ENCODE measurements at places on chromosomes 16 and 17.

DNA sequence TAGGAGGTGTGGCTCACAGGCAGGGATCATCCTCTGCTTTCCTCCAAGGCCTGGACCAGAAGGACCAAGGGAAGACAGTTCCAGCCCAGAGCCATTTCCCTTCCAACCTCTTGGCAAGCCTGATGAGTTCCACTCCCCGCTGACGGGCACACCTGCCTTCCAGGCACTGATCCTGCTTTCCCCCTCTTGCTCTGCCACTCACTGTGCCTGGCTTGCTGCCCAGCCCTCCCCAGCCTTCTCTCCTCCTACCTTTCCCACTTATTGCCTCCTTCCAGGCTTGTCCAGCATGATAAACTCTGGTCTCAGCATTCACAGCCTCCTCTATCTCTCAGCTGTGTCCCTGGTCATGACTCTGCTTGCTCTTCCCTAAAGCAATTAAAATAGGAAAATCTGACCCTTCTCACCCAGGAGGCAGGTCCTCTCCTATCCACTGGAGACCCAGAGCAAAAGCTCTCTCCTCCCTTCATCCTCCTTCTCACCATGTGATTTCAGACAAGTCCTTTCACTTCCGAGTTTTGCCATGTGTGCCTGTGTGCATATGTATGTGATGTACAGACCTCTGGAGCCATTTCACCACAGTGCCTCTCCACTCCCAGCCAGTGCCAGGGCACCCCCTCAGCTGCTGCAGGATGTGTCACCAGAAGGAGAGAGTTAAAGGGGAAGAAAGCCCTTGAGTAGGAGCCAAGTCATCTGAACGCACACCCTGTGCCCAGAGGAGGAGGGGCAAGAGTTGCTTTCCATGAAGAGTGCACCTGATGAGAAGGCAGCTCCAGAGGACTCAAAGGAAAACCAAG, 13.4 kb upstream of the TMEM170A start:
- no peak for DNase-seq

- no peak for DNase-seq
Measured at GRCh38 chr16:66222756-66223155, 143.7 kb upstream of the CDH5 start.

- DNase-seq: no peak
Measured at GRCh38 chr16:88003736-88004135, 52.5 kb downstream of the BANP start.

GRCh38 chr17:78933025-78933958, 8.1 kb upstream of the TIMP2 start:
- peak; percentile 28 for DNase-seq

DNA sequence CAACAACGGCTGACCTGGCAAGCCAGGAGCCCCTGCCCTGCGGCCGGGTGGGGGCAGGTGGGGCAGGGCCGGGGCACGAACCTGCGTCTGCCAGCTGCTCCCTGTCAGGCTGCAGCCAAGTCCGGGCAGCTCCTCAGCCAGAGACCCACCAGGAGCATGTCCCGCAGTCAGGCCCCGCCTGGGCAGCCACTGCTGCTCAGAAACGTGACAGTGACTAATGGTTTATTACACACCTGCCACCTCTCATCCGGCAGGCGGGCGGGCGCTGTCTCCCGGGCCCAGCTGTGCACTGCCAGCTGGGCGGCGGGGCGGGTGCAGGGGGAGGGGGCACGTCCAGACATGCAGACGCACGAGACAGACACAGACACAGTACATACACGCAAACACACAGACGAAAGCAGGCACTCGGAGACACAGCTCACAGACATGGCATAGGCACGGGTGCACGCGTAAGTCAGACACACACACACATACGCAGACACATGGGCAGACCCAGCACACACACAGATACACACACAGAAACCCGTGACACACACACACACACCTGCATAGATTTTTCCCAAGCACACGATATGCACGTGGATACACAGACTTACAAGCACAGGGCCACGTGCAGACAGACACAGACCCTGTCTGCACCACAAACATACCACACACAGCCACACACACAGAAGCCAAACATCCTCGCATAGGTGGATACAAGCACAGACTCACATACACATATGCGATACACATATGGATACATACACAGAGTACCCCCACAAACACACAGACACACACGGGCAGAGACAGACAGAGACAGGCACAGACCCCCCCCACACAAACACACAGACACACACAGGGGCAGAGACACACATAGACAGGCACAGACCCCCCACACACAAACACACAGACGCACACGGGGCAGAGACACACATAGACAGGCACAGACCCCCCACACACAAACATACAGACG, 248.3 kb upstream of the CIBAR2 start:
- DNase-seq: no peak

- no peak for DNase-seq
Measured at GRCh38 chr17:16300554-16300953, 52.7 kb downstream of the CENPV start.

DNA sequence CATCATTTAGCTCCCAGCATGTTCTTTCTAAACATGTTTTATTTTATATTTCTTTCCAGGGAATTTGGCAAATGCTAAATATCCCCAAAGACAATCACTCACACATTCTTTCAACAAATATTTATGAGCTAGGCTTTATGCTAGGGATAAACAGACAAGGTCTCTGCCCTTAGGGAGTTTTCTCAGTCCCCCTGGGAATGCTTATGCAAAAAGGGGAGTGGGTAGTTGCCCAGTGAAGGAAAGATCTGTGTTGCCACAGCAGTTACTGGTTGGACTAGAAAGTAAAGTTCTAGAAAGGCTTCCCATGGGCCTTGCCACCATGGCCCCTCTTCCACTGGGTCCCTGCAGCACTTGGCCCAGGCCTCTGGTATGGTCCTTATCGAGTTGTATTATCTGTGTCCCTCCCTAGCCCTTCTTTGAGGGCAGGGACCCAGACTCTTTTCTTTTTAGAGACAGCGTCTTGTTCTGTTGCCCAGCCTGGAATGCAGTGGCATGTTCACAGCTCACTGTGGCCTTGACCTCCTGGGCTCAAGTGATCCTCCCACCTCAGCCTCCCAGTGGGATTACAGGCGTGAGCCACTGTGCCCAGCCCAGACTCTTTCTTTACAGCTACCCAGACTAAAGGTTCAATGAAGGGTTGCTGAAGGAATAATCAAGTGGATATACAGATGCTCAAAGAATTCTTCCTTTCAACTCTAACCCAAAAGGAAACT, 78.0 kb downstream of the YPEL2 start:
- DNase-seq: no peak

- no peak for DNase-seq
Measured at GRCh38 chr16:69365901-69366300, 14.3 kb upstream of the TMED6 start.

DNA sequence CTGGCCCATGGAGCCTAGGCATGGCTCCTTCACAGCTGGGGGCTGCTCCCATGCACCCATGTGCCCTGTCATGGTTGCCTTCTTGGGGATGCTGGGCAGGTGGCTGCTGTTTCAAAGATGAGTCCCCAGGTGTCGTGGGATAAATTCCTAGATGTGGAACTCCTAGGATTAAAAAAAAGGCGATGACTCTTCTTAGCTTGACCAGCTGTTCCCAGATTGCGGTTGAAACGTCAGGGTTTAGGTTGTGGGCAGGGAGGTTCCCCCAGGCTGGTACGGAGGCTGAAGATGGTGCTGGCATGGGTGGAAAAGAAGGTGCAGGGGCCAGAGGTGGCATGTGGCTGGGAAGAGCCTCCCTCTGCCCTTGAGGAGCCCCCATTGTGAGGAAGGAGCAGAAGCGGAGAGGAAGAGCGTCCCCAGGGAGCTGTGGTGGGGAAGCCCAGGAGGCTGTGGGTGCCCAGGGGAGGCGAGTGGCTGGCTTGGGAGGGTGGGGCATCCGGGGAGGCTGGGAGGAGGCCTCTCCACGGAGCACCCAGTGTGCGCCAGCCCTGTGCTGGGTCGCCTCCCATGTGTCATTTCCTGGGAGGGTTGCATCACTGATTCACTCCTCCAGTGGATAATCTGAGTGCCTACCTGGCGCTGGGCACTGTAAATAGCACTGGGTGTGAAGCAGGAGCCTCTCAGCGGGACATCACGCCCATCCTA, 7.5 kb upstream of the KCNJ12 start:
- DNase-seq: no peak

DNA sequence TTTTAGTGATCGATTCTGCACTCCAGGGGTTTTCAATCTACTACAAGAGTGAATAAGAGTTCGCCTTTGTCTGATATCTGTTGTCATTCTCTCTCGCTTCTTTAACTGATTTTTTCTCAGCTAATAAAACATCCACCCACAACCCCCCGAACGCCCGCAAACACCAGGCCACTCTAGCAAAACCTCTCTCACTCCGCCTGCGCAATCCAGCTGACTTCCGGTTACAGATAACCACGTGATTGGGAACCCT, 338 bp upstream of the RPL19 start:
- peak; percentile 85 for DNase-seq

DNA sequence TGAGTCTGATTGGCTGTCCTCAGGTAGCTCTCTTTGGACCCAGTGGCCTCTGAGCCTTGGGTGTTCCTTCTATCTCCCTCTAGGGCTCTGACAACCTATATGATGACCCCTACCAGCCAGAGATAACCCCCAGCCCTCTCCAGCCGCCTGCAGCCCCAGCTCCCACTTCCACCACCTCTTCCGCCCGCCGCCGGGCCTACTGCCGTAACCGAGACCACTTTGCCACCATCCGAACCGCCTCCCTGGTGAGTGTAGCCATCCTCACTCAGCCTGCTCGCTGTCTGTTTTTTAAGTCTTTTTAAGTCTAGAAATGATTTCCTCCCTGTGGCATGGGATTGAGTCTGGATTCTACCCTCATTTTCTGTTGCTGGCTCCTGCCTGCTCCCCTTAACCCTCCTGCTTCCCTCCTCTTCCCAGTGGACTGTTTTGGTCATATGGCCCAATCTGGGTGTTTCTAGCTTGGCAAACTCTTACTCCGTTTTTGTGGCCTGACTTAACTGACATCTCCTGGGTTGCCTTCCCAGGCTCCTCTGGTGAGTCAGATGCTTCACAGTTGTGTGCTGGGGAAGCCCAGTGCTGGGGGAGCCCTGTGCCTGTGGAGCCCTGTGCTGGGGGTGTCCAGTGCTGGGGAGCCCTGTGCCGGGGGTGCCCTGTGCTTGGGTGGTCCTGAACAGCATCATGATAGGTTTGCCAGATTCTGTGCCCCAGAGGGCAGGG, 9.9 kb downstream of the TAOK2 start:
- no peak for DNase-seq

GRCh38 chr17:81385320-81386111, 9.7 kb upstream of the BAHCC1 start:
- DNase-seq: no peak

DNA sequence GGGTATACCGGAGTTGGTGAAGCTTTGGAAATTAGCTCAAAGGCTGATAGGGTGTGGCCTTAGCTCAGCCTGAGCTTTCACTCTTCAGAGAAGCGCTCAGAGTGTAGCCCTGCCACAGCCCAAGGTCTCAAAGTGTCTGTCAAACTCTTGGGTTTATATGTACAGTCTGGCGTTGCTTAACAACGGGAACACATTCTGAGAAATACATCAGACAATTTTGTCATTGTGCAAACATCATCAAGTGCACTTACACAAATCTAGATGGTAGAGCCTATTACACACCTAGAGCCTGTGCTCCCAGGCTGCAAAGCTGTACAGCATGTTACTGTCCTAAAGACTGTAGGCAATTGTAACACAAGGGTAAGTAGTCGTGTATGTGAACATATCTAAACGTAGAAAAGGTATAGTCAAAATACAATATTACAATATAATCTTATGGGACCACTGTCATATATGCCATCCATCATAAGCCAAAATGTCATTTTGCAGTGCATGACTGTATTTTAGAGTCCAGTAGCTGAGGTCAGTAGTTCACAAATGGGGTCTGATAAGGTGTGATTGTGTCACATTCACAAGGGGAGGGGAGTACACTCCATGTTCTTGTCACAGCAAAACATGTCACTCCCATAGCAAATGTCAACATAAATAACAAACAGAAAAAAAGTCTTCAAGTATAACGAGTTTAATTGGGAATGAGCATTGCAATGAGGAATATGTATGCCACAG, 20.6 kb downstream of the CHAD start:
- DNase-seq: no peak

- no peak for DNase-seq
Measured at GRCh38 chr16:84486126-84486525, 18.3 kb downstream of the MEAK7 start.

- DNase-seq: no peak
Measured at GRCh38 chr16:79950932-79951719, 350.6 kb upstream of the MAF start.

DNA sequence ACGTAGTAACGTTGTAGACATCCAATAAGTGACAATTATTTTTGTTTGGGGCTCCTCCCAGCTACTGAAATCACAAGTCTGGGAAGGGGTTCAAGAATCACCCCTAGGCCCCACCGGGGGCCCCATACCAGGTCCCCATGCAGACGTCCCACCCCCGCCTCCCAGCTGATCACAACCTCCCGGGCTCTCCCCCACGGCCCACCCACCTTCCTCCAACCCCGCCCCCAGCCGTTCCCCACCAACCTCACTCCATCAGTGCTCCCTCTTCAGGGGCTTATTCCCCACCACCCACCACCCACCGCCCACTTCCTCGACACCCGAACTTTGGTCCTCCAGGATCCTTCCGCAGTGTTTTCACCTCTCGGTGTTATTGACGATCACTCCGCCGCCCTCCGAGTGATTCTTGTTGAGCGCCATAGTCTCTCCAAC, 240 bp downstream of the WBP2 start:
- no peak for DNase-seq

DNA sequence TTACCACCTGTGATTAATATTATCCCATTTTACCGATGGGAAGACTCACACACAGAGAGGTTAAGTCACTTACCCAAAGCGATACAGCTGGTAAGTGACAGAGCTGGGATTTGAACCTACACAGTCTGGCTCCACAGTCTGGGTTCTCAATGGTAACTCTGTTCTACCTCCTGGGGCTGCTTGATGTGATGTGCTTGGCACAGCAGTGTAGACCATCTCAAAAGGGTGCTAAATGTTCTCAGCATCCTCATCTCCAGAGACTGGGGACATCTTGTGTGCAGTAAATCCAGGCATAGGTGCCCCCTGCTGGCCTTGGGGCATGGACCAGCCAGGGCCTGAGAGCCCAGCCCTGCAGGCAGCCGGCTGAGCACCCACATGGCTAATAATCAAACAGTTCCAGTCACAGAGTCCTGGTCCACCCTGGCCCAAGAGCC, 15.4 kb upstream of the KATNB1 start:
- DNase-seq: peak; percentile 43

- no peak for DNase-seq
Measured at GRCh38 chr16:1155353-1156054, 2.6 kb downstream of the CACNA1H start.

- DNase-seq: no peak
Measured at GRCh38 chr16:822174-822908, 21.8 kb upstream of the GNG13 start.

DNA sequence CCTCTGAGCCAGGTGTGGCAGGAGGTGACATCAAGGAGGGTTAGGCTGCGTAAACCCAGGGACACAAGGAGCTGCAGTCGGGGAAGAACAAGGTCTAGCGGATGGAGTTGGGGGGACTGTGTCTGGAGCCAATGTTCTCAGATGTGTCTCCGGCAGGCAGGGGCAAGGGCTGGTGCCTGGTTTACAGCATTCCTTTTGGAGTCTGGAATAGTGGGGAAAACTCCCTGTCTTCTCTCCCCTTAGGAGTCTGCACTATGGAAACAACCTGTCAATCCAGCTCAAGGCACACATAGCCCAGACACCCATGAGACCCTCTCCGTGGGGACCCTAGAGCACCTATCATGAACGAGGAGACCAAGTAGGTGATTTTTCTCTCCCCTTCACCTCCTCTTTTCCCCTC, 27.5 kb downstream of the NLRC5 start:
- no peak for DNase-seq
